Body of pancreas (tissue), 4 donors: ENCODE measurements at places on chromosomes 4 and X.

DNA sequence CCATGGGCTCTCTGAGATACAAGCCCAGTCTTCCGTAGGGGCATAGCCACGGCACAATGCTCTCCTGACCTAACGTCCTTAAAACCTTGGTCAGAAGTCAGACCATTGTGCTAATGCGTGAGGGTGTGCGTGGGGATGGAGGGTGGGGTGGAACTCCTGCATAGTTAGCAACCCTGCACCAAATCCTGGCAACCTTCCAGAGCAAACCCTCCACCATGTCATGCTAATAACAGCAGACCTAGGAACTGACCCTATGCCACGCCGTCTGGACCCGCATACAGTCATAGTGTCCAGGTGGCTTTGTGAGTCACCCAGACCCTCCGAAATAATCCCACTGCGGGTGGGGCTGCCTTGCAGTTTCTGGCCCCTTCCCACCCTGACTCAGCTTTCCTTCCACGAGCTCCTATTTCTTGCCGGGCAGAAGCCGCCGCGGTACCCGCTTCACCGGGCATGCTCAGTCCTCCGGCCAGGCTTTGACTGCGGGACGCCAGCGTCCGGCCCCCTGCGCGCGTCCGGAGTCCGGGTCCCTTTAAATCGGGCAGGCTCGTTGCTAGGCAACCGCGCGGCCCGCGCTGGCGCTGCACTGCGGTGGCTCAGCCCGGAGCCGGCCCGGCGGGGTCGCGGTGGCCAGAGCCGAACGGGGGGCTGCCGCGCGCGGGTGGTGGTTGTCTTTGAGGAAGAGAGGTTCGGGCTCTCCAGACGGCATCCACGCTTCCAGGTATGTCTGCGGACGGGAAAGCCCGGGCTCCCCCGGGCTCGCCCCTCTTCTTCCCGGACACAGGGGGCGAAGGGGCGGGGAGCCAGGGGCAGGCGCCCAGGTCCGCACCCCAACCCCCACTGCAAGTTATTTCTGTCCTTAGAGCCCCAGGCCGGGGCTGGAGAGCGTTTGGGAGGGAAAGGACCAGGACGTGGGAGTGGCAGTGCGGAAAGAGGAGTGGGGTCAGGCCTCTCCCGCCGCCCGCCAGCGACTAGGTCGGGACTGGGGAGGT, at the start of gene CCDC160:
CCDC160 (plus strand) TSS at position 557 of the 989 bp plus-strand sequence. CDS start 7,619 bp downstream, outside the sequence.
- no peaks in the 10 kb centered on the region for H3K4me1 ChIP-seq
- DNase-seq: peak; percentile 63
- no peaks in the 10 kb centered on the region for H3K27me3 ChIP-seq

- H3K27ac ChIP-seq: no peak overlapping the region
- H3K4me1 ChIP-seq: peaks cover 34% of the 10 kb centered on the region
- no peaks in the 10 kb centered on the region for H3K27me3 ChIP-seq
- no peak overlapping the region for H3K4me3 ChIP-seq
Observed at GRCh38 chr4:94480362-94480951, 28.7 kb downstream of the PDLIM5 start.

DNA sequence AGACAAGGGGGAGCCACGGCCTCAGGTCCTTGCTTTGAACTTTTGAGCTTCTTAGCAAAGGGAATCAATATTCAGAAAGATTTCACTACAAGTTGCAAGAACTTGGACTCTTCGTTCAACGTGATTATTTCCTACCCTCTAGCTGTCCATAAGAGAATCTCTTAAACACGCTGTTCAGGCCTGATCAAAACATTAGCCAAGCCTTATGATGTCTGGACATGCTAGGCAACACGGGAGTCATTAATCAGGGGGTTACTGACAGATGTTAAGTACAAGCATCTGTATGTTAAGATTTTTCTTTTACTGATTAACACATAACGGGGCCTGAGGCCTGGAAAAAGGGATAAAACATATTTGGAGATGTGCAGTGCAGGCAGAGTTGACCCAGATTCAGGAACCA, 138.9 kb upstream of the IL1RAPL2 start:
- H3K36me3 ChIP-seq: no peaks in the 10 kb centered on the region
- no peaks in the 10 kb centered on the region for H3K4me1 ChIP-seq
- no peak for DNase-seq
- H3K27me3 ChIP-seq: no peaks in the 10 kb centered on the region
- no peak overlapping the region for H3K27ac ChIP-seq
- H3K4me3 ChIP-seq: no peak overlapping the region

DNA sequence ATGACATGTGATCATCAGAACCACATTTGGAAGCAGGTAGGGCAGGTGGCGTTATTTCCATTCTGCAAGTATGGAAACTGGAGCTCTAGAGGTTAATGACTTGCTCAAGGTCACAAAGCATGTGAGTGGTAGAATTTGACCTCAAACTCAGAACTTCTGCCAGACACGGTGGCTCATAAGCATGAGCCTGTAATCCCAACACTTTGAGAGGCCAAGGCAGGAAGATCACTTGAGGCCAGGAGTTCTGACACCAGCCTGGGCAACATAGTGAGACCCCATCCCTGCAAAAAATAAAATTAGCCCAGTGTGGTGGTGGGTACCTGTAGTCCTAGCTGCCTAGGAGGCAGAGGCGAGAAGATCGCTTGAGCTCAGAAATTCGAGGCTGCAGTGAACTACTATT, 139.2 kb downstream of the PALLD start:
- peaks cover 9% of the 10 kb centered on the region for H3K4me1 ChIP-seq
- no peaks in the 10 kb centered on the region for H3K27me3 ChIP-seq
- no peaks in the 10 kb centered on the region for H3K36me3 ChIP-seq
- DNase-seq: no peak
- H3K27ac ChIP-seq: no peak overlapping the region

DNA sequence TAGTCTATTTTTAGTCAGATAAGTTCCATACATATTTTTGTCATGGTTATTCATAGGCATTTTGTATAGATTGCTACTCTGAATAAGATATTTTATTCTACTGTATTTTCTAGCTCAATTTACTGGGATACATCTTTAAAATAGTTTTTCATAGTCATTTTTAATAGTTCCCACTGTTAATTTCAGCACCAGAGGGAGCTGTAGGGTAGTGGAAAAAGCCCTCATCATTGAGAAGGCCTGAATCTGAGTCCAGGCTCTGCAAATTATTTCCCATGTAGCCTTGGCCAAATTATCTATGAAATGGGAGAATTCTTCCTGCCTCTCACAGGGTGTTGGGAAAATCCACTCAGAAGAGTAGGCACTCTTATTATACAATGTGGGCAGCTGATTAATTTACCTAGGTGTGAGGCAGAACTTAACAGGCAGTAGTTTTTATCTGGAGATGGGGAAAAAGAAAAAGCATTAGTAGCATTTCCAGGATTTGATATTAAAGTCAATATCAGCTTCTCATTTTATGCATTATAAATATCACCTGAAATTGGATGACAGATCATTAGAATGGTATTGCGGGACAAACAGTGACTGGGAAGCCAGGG, 102.9 kb upstream of the PAQR3 start:
- no peaks in the 10 kb centered on the region for H3K4me1 ChIP-seq
- no peak overlapping the region for H3K4me3 ChIP-seq
- no peak for DNase-seq
- H3K27me3 ChIP-seq: no peaks in the 10 kb centered on the region
- H3K27ac ChIP-seq: no peak overlapping the region
- H3K36me3 ChIP-seq: no peaks in the 10 kb centered on the region

DNA sequence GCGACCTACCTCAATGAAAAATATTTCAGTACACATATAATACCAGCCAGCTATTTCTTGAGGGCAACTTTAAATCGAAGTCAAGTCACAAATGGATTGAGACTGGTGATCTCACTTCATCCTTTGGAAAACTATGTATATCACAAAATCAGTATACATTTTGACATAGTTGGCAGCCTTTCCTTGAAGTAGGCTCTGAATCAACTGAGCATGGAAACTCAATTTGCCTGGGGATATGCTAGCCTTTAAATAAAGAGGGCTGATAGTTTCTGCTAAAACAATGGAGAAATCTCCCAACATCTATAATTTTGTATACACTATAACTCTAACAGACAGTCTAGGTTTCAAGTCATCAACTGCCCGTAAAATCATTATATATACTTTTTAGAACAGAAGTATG, 282.8 kb upstream of the TENM3 start:
- no peaks in the 10 kb centered on the region for H3K4me1 ChIP-seq
- H3K27me3 ChIP-seq: no peaks in the 10 kb centered on the region
- no peak overlapping the region for H3K27ac ChIP-seq

GRCh38 chr4:3128976-3129375, 54.5 kb downstream of the HTT start:
- H3K27ac ChIP-seq: no peak overlapping the region
- H3K36me3 ChIP-seq: peaks cover 14% of the 10 kb centered on the region
- H3K4me3 ChIP-seq: no peak overlapping the region
- H3K27me3 ChIP-seq: no peaks in the 10 kb centered on the region
- peaks cover 11% of the 10 kb centered on the region for H3K4me1 ChIP-seq
- no peak for DNase-seq

GRCh38 chr4:28636971-28637370, 1776.3 kb downstream of the STIM2 start:
- H3K27ac ChIP-seq: no peak overlapping the region
- H3K36me3 ChIP-seq: no peaks in the 10 kb centered on the region
- DNase-seq: no peak
- H3K27me3 ChIP-seq: no peaks in the 10 kb centered on the region
